ENCODE measurements at places on chromosomes 5 and 9.

DNA sequence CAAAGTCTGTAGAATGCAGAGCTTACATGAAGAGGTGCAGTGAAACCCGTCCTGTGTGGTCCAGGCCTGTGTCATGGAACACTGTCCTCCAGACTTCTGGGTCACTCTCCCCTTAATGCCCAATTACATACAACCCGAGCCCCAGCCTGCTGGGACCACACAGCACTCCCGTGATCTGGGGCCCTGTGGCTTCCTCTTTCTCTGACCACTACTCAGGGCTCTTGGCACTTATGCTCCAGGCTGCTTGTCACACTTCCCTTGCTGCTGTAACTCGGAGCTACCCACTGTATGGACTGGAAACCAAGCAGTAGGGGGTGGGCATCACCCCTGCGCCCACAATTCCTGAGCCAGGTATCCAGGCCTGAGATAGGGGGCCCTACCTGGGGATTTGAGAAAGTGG is 10.3 kb upstream of the IL3 start:
- DNase-seq, result no peak

DNA sequence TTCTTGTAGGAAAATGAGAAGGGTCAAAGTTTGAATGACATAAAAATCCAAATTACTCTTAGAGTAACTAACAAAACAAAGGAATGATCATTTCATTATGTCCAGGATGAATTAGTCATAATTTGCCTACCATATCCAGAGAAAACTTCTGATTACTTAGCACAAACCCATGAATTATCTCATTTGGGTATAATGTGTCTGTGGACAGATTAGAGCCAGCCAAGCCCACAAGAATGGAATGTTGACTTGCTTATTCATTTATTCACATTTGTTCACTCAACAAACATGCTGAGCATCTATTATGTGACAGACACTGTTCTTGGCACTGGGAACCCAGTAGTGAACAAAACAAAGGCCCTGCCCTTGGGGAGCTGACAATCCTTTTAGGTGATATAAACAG is 87.4 kb downstream of the APBA1 start:
- DNase-seq, result no peak

DNA sequence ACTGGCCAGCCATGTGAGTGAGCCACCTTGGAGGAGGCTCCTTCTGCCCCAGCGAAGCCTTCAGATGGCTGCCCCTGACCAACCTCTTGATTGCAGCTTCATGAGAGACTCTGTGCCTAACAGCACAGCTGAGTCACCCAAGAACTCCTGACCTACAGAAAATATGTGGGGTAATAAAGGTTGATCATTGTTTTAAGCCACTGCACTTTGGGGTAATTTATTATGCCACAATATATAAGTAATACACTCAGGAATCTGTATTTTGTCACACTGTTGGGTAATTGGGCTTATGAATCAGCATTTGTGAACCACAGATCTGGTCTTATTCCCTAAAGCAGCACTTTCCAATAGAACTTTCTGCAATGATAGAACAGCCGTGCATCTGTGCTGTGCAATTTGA is 24.4 kb upstream of the VDAC1 start:
- peak; percentile 90 for DNase-seq

- no peak for DNase-seq
These were observed 411.7 kb downstream of the DMAC1 start for GRCh38 chr9:7387840-7388239.

DNA sequence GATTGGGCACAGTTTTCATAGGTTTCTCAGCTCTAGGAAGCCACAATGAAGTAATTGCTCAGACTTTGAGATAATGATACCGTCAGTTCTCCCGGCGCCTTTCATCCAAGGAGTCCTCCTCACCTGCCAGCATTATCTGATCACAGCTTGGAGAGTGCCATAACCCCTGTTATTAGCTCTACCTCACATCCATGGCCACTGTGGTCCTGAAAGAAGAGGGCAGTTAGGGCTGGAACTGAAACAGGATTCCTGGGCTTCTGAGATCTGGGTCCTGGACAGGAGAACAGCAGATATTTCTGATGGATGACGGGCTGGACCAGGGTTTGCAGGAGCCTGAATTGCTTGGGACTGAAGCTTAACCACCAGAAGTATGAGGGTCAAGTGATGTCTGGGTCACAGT is 13.5 kb downstream of the RGS3 start:
- DNase-seq, result no peak

DNA sequence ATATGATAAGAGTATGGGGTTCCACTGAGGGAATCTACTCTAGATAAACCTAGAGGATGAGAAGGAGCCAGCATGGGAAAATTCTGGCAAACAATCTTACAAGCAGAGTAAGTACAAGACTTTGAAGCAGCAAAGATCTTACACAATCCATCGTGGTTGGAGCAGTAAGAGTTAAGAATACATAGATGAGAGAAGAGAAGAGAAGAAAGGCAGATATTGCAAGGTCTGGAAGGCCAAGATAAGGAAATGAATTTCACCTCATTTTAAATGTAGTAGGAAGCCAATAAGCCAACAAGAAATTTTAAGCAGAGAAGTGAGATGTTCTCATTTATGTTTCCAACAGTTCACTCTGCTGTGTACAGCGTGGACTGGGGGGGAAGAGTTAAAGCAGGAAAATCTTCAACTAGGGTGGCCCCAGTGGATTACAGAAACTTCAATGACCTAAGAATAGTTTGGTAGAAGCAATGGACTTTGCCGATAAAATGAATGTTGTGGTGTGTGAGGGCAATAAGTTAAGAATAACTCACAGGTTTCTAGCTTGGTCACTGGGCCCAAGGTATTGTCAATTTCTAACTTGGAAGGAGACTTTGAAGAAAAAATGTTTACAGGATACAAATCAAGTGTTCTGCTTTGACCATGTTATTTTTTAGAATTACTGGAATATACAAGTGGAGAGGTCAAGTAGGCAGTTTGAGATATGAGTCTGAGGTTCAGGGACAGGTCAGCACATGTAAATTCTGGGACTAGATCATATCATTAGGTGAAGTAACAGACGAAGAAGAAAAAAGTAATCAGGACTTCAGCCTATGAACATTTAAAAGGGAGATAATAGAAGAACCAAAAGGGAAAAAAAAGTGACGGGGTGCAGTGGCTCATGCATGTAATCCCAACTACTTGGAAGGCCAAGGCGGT is 12.1 kb upstream of the ISOC1 start:
- DNase-seq, result no peak

GRCh38 chr5:33346534-33346933 is 94.2 kb upstream of the TARS1 start:
- DNase-seq, result no peak

GRCh38 chr5:1322955-1323802 is 21.7 kb downstream of the CLPTM1L start:
- no peak for DNase-seq

GRCh38 chr5:33129309-33129708 is 311.5 kb upstream of the TARS1 start:
- no peak for DNase-seq

- DNase-seq, result no peak
These were observed 17.5 kb downstream of the CYFIP2 start for GRCh38 chr5:157283434-157283833.

DNA sequence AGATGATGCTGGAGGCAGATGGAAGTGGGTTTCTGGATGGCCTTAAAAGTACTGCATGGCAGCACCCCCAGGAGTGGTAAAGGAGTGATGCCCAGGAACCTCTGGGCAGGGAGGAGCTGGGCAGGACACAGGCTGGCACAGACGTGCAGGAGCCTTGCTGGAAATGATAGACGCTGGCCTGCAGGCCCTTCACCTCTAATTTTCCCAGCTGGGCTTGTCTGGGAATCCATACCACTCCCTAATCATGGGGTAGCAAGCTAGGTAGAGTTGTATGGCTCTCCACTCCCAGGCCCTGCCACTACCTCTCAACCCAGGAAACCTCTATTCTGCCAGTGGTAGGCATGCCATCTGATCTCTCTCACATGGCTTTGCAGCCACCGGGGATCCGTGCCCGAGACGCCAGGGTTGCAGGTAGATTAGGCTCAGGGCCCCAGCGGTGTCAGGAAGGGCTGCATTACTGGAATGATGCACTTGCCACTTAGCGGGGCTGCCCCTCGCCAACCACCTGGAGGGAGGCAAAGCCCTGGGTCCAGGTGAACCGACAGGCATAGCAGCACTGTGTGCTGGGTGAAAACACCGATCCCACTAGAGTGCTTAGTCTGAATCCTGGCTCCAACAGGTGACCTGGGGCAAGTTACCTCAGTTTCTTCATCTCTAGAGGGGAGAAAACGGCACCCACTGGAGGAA is 79.6 kb upstream of the SLC25A51 start:
- DNase-seq, result no peak

DNA sequence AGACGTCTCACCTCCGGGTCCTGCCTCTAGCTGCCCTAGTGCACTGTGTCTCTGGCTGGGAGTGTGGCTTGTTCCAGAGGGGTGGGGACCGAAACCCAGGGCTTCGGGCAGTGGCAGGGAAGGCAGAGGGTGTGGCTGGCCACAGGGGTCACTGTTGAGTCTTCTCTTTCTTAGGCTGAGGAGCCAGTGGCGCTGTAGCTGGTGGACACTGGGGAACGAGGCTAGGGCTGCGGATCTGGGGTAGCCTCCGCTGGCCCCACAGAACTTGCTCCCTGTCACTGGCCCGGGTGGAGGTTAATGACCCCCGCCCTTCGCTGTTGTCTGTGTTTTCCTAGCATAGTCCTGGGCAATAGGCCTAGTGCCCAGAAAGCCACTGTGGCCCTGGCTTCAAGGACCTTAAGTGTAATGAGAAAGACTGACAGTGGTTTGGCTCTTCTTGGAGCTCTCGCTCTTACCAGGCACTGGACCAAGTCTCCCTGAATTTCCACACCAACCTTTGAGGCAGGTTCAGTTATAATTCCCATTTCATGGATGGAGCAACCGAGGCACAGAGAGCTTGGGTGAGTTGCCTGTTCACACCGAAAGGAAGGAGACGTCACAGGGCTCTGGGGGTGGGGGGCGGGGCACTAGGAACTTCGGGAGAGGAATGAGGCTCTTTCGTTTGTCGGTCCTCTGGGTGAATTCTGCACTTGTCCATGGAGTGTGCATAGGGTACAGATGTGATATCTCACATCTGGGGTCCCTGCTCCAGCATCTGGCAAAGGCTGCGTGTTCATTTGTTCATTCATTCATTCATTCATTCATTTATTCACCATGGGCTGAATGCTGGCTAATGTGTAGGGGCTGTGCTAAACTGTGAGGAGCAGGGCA is 4.8 kb upstream of the IER5L start:
- no peak for DNase-seq

GRCh38 chr5:172769616-172770373 is 1.2 kb downstream of the DUSP1 start:
- peak; percentile 58 for DNase-seq

DNA sequence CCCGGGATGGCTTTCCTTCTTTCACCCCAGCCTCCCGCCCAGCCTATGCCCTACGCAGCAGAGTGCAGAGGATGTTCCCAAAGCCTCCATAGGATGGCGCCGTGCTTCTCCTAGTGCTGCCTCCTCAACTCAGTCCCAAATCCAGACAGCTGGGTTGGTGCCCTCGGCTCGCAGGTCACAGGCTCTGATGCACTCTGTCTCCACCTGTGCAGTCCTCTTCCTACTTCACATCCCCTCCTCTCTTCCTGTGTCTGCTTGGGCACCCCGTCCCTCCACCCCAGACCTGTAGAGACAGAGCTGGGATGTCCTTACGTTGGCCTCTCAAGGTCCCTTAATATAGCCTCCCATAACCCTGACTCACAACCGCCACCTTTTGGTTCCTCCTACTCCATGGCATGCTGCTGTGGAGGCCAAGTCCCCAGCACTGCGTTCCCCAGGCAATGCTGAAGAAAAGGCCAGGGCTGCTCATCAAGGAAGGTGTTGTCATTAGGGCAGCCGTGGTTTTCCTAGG is 314.4 kb downstream of the GADD45G start:
- DNase-seq, result no peak

DNA sequence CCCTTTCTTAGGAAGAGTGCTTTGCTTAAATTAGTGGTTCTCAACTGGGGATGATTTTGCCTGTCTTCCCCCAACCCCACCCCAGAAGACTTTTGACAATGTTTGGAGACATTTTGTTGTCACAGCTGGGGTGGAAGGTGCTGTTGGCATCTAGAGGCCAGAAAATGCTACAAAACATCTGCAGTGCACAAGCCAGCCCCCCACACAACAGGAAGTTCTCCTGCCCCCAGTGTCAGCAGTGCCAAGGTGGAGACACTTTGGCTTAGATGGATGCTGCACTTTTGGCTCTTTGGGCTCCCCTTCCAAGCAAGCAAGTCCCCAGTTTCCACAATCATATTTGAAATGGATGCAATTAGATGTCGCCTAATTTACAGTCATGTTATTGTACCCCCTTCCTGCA is 2.7 kb downstream of the HEMGN start:
- DNase-seq, result no peak

DNA sequence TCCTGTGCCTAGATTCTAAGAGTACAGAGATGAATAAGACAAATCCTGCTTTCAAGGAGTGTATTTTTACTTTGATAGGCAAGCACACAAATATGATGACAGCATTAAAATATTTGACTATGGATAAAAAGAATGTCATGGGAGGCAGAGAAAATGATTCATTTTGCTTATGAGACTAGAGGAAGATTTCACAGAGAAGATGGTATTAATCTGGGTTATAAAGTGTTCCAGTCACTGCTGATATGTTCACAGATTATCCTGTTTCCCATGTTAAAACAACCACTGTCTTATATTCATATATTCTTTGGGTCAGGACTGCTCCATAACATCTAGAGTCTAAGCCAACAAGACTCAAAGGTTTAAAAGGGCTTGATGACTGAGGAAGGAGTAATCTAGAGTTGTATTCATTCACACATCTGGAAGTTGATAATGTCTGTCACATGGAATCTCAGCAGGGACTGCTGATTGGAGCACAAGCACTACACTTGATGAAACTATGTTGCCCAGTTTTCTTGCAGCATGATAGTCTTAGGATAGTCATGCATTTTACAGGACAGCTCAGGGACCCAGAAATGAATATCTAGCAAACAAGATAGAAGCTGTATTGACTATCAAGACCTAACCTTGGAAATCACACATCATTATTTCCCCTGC is 79.3 kb downstream of the STARD4 start:
- no peak for DNase-seq

DNA sequence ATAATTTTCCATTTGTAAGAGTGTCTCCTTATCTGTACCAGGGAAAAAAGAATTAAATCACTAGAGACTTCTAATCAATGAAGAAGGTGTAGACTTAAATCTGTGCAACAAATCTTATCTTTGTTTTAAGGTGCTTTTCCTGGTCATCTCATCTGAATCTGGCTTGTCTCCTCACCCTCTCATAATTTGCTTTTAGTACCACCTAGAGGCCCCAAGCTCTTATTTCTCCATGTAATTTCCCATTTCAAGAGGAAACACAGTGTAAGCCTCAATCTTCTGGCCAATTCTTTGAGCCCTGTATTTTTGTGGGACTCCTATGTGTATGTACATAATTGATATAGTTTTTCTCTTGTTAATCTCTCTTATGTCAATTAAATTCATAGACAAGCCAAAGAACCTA is 1975.3 kb upstream of the CDH6 start:
- no peak for DNase-seq

Measured in astrocyte of the spinal cord (primary cell).